ENCODE measurements at places on chromosomes 1 and 21.

DNA sequence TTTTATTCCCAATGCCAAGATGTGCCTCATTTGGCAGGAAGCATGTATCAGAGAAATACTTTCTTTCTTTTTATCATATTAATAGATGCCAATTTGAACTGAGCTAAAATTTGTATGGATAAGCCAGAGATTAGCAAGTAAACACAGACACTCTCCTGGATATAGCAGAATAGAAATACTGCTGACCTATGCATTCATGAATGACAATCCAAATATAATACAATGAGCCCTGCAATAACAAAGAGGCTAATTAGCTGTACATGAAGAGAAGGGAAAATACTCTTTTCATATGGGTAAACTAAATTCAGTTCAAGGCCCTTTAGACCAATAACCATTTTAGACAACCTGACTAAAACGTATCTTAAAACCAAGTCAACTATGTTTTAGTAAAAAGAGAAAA is 388.1 kb upstream of the NR5A2 start:
- no peak for DNase-seq

- no peak for DNase-seq
Measured at GRCh38 chr1:97093741-97094140, 372.2 kb downstream of the PTBP2 start.

- DNase-seq = no peak
Measured at GRCh38 chr21:21806711-21807597, 808.7 kb downstream of the NCAM2 start.

DNA sequence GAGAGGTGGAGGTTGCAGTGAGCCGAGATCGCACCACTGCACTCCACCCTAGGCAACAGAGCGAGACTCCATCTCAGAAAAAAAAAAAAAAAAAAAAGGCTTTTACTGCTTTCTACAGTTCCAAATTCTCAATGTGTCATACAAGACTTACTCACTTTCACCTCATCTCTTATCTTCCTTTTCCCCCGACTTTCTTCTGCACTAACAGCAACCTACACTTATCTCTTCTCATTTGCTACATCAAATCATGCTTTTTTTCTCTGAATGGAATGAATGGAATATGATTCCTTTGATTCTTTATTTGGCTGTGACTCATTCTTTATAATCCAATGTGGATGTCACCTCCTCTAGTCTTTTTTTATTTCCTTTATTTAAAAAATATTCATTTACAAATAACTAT is 168.4 kb upstream of the DMRTA2 start:
- DNase-seq = no peak

DNA sequence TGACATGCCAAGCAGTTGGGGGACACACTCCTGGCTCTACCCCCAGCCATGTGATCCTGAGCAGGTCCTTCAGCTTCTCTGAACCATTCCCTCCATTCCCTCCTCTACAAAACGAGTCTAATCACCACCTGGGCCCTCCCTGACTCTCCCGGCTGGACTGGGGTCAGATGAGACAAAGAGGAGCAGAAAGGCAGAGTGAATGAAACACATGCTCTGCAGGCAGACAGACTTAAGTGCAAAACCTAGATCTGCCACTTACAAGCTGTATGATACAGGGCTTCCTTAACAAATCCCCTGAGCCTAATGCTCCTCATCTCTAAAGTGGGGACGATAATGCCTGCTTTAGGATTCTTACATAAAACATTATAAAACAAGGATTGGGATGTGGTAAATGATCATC is 17.3 kb downstream of the RIMS3 start:
- no peak for DNase-seq

DNA sequence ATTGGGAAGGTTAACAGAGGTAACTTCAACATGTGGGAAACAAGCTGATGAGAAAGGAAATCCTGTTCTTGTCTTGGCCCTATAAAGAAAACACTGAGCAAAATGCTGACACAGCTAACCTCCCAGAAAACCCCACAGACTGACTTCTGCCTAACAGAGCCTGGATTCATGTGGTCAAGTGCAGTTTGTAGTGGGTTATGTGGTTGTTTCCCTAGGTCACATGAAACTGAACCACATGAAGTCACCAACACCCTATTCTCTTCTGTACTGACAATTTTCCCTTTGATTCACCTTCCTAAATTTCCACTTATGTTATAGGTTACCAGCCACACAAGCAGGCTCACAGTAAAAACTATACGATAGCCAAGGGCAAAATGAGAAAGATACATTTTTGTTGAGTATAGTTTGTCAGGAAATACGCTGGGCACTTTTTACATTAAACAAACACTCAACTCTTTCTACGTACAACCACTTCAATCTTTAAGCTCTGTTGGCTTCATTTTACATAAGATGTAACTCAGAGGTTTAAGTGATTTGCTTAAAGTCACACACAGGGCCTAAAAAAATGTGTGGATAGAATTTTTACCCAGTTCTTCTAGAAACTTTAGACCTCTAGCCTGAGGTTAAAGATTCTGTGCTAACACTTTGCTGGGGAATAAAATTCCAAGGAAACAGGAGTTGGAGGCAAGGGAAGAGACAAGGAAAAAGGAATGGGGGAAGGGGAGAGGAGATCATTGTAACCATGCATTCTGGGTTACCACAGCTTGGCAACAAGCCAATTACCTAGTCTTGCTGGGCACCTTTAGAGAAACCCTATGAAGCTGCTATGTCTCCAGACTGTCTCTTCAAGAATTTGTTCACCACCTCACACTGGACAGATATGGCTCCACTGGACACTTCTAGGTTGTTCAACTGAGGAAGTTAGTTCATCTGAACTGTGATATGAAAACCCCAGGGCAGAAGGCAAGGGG is 601.6 kb upstream of the USP24 start:
- DNase-seq = no peak

DNA sequence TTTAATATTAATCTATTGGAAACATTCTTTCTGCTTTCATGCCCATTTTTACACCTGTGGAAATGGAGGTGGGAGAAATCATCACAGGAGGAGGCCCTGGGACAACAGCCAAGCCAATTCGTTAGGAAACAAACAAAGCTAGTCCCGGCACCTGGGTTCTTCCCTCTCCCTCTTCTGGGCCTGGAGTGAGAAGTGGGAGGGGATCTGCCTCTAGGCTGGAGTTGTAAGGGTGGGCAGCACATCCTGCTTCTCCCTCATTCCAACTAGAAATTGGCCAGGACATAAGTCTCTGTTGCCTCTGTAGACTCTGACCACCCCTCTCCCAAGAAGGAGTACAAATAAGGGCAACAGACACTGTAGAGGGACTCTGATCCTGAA is 20.2 kb upstream of the ERO1B start:
- DNase-seq = no peak

DNA sequence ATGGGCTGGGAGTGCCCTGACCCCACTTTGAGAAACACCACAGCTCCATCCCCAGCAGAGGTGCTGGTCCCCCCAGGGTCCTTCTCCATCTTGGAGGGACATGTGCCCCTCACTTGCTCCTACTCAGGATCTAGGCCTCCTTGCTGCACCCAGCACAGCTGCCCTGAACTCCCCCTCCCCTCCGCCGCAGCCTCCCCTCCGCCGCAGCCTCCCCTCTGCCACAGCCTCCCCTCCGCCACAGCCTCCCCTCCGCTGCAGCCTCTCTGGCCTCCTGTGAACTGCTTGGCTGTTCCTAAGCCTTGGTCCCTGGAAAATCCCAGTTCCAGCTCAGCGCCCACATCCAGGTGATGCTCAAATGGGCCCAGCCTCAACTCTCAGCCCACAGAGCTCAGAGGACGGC is 15.9 kb upstream of the TSPEAR start:
- no peak for DNase-seq

- DNase-seq = no peak
Measured at GRCh38 chr1:91929250-91929649, 20.0 kb upstream of the BRDT start.

DNA sequence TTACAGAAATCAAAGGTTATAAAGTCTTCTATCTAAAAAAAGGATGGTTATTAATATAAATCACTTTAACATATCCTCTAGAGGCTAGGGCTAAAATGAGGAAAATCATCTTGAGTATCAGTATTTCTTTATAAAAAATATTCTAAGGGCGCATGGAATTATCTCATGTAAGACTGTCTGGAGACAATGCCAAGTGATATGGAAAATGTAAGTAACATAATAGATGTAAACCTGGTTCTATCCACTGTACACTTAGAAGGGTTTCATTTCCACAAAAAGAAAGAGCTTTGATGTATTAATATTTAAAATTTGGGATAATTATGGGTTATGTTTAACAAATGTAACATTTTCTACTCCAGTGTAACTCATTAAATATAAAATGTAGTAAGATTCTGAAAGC is 95.9 kb upstream of the DPH5 start:
- no peak for DNase-seq

- DNase-seq = no peak
Measured at GRCh38 chr1:203584035-203584434, 42.6 kb upstream of the ATP2B4 start.

GRCh38 chr21:36379251-36379650 is 5.9 kb upstream of the CHAF1B start:
- DNase-seq = no peak

GRCh38 chr1:170664093-170664827 is at the start of gene PRRX1:
TSS of gene PRRX1 (plus strand) at chr1:170664131. CDS start at chr1:170664219, 88 bp downstream.
- DNase-seq = no peak

DNA sequence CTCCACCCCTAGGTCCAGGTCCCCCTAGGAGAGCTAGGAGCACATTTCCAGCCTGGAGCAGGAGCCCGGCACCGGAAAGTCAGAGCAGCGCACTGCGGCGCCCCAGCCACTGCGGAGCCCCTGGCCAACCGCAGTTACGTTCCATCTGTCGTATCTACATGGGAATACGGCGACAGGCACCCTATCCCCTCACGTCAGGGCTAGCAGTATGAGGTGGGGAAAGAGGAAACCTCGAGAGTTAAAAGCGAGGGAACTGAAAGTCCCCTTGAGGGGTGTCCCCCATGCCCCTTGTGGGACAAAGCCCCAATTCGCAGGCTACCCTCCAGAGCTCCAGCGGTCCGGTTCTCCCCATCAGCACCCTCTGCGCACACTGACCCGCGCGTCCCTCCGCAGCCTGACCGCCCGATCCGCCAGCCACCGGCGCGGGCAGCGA is 995 bp downstream of the COLGALT2 start:
- DNase-seq = no peak

- DNase-seq = no peak
Measured at GRCh38 chr1:200837931-200838571, 34.7 kb upstream of the GPR25 start.

GRCh38 chr1:162011337-162012012 is 12.2 kb downstream of the OLFML2B start:
- DNase-seq = no peak

GRCh38 chr1:43529206-43529731 is 1.4 kb upstream of the PTPRF start:
- peak; percentile 69 for DNase-seq

DNA sequence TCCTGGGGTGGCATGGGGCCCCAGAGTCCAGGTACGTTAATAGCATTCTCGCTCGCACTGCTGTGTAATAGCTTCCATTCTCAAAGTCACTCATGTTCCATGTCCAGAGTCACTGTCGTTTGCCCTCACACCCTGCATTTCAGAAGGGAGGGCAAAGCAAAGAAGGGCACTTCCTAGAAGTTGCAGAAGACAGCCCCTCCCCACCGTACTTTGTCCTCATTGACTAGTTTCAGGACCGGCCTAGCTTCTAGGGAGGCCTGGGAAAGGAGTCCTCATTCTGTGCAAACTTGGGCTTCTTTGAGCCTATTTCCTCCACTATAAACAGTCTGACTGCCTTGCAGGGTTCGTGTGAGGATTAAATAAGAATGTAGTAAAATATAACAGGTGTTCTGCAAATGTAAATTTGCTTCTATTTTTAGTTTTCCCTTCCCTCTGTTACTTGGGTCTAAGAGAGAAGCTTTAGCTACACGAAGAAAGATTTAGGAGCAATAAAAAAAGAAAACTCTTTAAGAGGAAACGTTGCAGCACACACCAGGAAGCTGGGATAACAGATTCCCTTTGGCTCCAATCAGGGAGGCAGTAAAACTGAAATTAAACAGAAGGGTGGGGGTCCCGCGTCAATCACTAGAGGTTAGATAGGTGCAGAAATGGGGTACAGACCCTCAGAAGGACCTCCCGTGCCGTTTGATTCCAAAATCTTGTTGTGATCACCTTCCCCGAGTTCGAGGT is 40.1 kb downstream of the ACTL8 start:
- no peak for DNase-seq

DNA sequence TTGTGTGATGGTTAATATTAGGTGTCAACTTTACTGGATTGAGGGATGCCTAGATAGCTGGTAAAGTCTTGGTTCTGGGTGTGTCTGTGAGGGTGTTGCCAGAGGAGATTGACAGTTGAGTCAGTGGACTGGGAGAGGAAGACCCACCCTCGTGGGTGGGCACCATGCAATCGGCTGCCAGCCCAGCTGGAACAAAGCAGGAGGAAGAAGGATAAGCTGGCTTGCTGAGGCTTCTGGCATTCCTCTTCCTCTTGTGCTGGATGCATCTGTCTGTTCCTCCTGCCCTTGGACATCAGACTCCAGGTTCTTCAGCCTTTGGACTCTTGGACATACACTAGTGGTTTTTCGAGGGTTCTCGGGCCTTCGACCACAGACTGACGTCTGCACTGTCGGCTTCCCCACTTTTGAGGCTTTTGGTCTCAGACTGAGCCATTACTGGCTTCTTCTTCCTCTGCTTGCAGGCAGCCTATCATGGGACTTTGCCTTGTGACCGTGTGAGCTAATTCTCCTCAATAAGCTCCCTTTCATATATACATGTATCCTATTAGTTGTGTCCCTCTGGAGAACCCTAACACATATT is 184.3 kb upstream of the LMO4 start:
- DNase-seq = no peak

DNA sequence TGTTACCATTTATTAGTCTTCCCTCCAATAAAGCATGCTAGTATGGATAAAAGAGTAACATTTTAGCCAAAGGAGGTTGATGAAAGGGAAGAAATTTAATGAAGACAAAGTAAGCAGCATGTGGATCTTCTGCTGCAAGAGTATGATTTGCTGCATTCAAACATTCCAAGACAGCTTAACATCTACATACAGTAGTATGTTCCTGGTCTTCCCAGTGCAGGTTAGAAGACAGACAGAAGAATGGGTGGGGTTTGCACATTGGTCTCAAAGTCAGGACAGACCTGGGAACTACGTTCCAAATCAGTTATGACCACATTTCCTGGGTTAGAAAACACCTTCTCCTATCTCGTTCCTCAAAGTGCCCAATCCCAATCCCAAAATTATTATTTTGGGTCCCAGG is 43.3 kb downstream of the PUM1 start:
- no peak for DNase-seq

GRCh38 chr1:18485227-18485626 is 4.5 kb downstream of the KLHDC7A start:
- DNase-seq = no peak

Data from stimulated activated naive CD4-positive, alpha-beta T cell treated with Interleukin-2 at 50 U/mL for 16 hours (primary cell).